ENCODE measurements at places on chromosomes 5 and 9.
A peak's percentile ranks its signal among the peaks of the same experiment; 100 is the strongest.

GRCh38 chr9:12633016-12633765, 60.0 kb upstream of the TYRP1 start:
- DNase-seq, result no peak

GRCh38 chr5:109324931-109325330, 84.8 kb downstream of the PJA2 start:
- DNase-seq, result no peak

DNA sequence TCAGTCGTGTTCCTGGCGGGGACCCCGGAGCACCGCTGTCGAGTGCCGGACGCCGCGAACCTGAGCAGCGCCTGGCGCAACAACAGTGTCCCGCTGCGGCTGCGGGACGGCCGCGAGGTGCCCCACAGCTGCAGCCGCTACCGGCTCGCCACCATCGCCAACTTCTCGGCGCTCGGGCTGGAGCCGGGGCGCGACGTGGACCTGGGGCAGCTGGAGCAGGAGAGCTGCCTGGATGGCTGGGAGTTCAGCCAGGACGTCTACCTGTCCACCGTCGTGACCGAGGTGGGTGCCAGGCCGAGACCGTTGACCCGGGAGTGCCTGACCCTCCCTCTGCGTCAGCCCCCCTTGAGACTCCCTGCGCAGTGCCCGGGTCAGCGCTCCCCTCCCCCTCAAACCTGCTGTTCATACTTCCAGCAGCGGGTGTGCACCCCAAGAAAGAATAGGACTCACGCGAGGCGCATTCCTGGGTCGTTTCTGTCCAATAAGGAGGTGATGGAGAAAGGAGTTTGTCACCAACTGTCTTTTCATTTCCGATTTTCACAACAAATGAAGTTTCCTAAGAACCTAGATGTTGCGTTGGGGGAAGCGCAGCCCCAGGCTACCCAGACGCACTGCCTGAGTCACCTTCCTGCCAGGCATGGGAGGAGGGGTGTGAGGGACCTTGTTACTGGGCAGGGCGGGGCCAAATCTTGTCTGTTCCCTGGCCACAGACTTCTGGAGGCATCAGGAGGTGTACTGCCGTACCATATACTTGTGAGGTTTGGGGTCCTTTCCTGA, 722 bp downstream of the SLC22A4 start:
- peak; percentile 91 for DNase-seq

GRCh38 chr9:21902136-21902535, 92.1 kb downstream of the CDKN2A start:
- DNase-seq, result no peak

DNA sequence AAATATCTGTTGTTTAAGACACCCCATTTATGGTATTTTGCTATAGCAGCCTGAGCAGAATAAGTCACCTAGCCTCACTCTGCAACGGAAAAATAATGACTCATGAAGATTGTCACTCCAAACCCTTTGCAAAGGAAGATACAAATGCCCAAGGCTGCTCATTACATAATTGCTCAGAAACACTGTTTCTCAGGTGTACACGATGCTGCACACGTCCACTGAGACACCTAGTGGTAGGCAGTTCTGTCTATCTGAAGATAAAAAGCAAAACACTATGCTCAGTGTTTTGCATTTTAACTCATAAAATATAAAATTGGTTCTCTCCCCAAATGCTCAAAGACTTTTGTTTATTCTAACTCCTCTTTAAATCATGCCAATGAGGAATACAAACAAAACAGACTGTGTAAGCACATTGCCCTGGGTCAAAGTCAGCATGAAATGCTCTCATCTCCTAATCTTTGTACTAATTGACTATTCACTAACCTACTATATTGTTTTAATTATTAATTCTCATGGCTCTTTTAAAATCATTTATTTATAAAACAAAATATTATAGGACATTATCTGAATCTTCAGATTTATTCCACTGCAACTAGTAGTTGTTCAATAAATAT, 7.7 kb upstream of the TSLP start:
- no peak for DNase-seq

DNA sequence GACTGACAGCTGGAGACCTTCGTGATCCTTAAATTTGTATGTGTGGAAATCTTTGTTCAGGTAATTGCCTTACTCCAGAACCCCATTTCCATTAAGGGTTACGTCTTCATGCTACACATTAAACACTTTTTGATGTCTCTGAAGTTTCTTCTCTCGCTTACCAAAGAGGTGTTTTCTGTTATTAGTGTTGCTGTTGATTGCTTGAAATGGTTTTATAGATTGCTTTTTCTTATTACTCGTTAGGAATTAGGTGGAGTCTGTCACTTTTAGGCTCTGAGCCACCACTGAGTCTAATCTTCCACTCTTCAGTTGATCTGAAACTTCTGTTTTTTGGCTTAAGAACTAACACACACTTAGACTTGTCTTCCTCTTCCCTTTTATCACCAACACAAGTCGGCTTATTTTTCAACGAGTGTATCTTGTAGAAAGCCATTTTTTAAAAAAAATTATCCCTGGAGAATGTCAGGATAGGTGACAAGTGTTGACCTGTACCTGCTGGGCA, 62.2 kb upstream of the PPARGC1B start:
- DNase-seq, result no peak

- no peak for DNase-seq
Observed at GRCh38 chr5:169185626-169186025, 115.3 kb downstream of the SLIT3 start.

DNA sequence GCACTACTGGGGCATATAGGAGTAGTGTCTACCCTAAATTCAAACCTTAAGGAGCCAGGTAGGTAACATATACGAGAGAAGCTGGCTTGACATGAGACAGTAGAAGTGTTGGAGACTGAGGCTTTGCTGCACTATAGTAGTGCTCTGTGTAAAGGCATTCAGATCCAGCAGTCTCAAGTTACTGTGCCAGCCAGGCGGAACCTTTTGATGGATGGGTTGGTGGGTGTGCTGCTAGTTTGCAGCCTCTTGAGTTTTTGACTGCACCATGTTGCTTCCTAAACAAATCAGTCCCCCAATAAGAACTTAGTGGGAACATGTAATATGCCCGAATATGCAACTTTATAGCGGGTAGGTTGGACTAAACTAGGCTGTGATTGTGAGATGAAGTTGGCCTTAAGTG, 1.5 kb downstream of the CLTA start:
- DNase-seq, result no peak

- peak; percentile 86 for DNase-seq
Observed at GRCh38 chr9:89000973-89001916, 10.0 kb downstream of the S1PR3 start.

DNA sequence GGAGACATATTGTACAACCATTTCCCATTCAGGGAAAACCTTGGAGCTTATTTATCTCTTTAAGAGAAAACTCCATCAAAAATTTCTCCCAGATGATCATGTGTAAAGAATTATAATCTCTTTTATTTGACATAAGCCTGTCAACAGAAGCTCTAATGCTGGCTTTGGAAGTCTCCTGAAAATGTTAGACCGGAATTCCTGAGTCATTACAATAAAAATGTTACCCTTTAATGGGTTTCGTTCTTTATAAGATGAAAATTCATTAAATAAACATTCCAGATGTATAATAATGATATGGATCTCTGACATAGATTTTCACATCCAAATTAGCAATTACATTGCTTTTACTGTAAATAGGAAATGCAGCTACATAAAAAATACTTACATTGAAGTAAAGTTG, 1036.4 kb downstream of the EFNA5 start:
- no peak for DNase-seq

GRCh38 chr5:56506211-56506965, 273.3 kb upstream of the ANKRD55 start:
- DNase-seq, result no peak

GRCh38 chr5:143393524-143393923, 10.0 kb downstream of the NR3C1 start:
- no peak for DNase-seq

GRCh38 chr5:86760661-86761060, 142.9 kb downstream of the COX7C start:
- no peak for DNase-seq

DNA sequence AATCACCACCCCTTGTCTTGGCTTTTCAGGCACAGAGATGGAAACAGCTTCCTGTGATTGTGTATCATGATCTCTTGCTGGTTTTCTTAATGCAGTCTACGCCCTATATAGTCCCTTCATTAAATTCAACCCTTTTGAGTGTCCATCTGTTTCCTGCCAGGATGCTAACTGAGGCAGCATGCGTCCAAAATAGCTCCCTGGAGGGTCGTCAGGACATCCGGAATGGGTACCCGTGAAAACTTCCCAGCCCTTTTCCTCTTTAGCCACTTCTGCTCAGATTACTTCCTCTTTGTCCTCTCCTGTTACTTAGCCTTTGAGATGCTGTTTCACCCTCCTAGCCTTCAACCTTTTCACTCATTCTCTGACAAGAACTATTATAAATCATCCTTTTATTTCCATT, 79.8 kb upstream of the KLF9 start:
- no peak for DNase-seq

GRCh38 chr9:87500491-87501270, 3.0 kb downstream of the DAPK1 start:
- peak; percentile 50 for DNase-seq

DNA sequence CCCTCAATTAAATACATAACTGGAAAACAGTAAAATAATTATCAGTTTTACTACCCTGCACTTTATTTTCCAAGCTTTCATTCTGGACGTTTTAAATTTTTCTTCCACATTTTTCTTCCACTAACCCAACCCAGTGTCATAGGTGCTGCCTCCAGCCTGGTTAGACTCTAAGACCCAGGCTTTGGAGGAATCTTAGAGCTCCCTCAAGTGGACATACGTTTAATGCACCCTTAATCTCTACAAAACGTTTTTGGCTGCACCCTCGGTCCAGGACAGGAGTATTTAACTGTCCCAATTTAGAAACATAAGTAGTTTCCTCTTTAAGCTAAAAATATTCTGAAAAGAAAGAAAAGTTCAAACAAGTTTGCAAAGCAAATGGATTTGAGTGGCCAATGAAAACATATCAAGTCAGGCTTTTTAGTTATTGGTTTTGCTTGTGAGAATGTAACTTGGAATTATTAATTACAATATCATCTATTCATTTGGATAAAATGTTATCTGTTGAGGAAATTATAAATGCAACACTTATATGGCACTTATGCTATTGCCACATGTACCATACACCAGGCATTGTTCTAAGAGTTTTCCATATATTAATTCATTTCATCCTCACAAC, 38.9 kb downstream of the CDH6 start:
- no peak for DNase-seq

DNA sequence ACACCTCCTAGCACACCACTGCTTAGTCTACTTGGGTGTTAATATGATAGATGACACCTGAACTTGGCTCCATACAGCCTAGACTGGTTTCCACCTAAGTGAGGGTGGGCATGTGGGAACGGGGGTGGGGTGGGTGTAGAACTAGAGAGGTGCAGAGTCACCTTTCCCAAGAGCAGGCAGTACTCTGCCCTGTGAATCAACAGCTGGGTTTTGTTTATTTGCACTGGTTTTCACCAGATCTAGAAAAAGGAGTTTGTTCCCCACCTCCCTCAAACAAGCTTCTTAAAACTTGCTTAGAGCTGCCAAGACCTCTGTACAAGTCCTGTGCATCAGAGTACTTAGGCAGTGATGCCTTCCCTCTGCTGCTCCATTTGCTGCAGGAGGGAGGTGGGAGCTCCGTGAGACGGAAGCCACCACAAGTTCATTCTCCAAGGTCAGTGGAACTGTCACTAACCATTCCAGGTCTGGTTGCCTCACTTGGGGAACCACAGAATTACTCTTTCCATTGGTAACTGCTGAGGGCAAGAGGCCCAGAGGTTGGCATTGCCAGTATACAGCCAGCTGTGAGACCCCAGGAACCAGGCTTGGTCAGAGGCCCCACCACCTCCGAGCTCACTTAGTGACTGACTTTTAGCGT, 163.5 kb downstream of the NR3C1 start:
- DNase-seq, result no peak

- no peak for DNase-seq
Observed at GRCh38 chr5:11620172-11620571, 284.1 kb downstream of the CTNND2 start.
